Fibroblast of the aortic adventitia (primary cell): ENCODE measurements at places on chromosomes 6 and 20. TPM values are rescaled to one million over a fixed set of nuclear protein-coding genes. Genes with fewer than 3 reads are reported as not detected.

DNA sequence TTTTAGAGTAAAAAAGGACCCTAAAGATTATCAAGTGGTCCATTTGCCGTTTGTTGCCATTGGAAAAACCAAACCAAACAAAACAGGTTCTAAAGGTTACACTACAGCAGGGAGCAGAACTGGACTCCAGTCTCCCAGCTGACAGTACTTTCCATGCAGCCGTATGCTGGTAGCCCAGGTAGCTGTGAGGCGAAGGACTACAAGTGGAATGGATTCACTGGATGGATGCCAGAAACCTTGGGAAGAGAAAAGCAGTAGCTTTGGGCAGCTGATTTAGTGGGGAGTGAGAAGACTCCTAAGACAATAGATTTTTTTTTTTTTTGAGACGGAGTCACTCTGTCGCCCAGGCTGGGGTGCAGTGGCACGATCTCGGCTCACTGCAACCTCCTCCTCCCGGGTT, 88.3 kb downstream of the SASH1 start:
- DNase-seq: no peak

DNA sequence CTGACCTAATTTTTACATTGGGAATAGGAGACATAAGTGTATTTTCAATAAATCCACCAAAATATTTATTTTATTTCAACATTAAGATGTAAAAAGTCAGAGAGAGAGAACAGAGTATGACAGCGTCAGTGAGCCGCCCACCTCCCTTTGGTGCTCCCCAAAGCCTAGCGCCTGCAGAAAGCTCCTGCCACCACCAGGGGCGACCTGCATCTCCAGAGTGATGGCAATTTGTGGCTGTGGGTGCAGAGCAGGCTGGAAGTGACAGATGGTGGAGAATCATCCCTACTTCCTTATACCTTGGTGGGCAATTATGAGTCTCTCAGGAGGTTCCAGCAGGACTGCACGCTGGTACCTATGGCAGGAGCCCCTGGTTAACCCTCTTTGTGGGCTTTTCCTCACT, 87.3 kb downstream of the PTPRT start:
- no peak for DNase-seq

- DNase-seq: peak; percentile 60
Observed at GRCh38 chr6:126631363-126631762, 291.4 kb downstream of the CENPW start.

DNA sequence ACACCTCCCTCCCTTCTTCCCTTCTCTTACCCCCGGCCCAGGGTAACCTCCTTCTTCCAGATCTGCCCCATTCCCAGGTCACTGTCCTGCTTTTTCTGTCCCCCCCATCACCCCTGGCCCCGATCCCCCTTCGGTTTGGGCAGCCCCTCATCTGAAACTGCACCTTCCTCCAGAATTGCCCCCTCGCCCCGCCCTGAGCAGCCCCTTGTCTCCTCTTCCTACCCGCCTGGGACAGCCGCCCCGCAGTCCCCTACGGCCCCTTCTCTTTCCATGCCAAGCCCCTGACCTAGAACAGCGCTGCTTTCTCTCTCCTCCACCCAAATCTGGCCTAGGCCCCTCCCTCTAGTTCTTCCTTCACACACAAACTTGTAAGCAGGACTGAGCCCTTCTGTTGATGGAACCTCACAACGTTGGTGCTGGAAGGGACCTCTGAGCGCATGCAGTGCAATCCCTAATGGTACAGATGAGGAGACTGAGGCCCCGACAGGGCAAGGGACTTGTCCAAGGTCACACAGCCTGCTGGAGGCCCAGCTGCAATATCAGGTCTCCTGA, 630 bp downstream of the PPP2R5D start:
- DNase-seq: peak; percentile 28

DNA sequence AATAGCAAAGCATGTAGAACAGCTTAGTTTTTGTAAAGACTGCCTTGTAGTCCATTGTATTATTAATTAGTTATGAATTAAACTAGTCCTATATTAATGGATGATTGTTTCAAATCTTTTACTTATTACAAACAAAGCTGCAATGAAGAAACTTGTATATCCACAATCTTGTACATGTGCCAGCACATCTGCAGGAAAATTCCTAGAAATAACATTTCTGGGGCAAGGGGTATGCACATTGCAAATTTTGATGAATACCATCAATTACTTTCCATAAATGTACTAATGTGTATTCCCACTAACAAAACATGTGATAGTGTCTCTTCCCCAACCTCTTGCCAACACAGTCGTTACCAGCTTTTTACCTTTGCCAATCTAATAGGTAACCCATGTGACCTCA, 73.6 kb upstream of the AKAP12 start:
- no peak for DNase-seq

- peak; percentile 70 for DNase-seq
Observed at GRCh38 chr6:72959821-72960220, 265.5 kb downstream of the KHDC1L start.

GRCh38 chr6:40819182-40819834, 219.7 kb downstream of the UNC5CL start:
- no peak for DNase-seq

GRCh38 chr6:157019733-157020132, 242.6 kb downstream of the ARID1B start:
- peak; percentile 48 for DNase-seq

GRCh38 chr20:430091-430999, 22.2 kb downstream of the RBCK1 start:
- no peak for DNase-seq

DNA sequence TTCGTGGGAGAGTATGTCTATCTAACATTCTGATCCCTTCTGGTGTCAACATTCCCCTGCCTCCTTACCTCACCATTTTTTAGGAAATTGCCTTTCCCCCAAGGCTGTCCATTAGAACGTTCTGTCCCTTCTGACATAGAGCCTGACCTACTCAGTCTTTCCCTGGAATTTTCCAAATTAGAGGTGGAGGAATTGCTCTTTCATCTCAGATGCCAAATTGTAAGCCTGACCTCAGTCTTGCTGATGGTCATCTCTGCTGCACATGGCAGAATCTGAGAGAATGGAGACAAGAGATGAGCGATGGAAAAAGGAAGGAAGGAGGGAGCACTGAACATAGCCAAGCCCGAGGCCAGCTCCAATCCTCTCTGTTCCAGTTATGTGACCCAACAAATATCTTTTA, 5.4 kb upstream of the GCM1 start:
- no peak for DNase-seq

- no peak for DNase-seq
Observed at GRCh38 chr6:25617997-25618396, 34.0 kb upstream of the SCGN start.

- peak; percentile 59 for DNase-seq
Observed at GRCh38 chr6:53603386-53604116, 58.6 kb upstream of the GCLC start.

DNA sequence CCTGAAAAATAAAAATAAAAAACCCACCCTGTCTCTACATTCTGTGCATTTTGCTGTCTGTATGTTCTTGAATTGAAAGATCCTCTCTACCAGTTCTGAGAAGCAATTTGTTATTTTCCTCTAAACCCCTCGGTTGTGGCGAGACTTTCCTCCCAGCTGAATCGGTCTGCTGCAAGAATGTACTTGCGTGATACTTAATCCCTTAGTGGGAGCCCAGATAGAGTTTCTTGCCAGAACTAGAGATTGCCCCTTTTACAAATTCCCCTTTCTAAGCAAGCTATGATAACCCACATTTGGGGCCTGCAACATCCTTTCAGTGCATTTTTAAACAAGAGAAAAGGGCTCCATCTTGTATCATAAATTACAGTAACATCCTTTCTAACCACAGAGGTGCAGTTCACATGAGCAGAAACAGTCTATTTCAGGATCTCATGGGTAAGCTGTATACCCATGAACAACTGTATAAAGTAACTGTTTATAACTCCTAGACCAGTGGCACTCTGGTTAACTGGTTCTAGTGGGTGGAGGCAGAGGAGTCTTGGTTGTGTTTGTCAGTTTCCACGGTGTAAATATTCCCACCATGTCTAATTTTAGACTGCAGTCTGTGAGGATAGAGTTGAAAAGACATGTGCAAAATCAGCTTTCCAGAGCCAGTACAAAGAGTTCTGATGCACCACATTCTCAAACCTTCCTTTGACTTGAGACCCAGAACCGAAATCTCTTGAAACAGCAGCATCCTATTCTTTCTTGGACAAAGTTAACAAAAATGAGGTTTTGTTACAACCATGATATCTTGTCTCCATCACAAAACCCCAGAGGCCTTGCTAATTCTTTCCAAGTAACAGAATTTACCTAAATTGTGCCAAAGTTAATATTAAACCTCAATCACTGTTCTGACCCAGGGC, 113.1 kb upstream of the ZNF217 start:
- peak; percentile 80 for DNase-seq

SPATS1 gene
- total RNA-seq: not detected in 2 replicates

DOP1A gene
- total RNA-seq: 32.5 and 46.1 TPM in 2 replicates

CAGE1 gene
- 0.33 and 0.36 TPM in 2 replicates for total RNA-seq
